ENCODE measurements at places on chromosomes 5 and 9.

DNA sequence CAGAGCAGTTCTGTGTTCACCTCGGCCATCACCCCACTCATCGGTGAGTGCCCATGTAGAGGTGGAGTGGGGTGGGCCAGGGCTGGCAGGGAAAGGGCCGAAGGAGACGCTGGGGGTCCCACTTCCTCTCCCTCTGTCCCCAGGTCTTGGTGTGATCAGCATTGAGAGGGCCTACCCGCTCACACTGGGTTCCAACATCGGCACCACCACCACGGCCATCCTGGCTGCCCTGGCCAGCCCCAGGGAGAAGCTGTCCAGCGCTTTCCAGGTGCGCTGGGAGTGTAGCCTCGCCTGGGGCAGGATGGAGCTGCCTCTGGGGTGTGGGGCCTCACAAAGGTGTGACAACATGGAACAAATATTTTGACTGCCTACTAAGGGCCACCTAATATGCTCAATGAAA, 3.7 kb downstream of the PFN3 start:
- DNase-seq: no peak

DNA sequence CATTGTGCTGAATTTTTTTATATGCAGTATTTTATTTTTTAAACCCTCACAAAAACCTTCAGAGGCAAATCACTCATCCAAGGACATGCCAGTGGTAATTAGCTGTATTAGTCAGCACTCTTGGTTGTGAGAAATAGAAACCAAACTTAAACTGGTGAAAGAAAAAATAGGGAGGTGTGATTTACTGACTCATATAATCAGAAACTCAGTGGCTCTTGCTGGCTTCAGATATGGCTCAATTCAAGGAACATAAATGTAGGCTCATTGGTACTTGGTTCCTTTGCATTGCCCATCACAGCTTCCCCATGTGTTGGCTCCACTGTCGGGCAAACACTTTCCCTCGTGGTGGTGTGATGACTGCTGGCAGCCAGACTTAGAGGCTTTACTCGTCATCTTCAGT, 497.2 kb downstream of the MAT2B start:
- no peak for DNase-seq

GRCh38 chr9:130024597-130024994, 18.4 kb downstream of the FNBP1 start:
- no peak for DNase-seq

GRCh38 chr5:98096155-98096554, 677.3 kb upstream of the RGMB start:
- DNase-seq: no peak

DNA sequence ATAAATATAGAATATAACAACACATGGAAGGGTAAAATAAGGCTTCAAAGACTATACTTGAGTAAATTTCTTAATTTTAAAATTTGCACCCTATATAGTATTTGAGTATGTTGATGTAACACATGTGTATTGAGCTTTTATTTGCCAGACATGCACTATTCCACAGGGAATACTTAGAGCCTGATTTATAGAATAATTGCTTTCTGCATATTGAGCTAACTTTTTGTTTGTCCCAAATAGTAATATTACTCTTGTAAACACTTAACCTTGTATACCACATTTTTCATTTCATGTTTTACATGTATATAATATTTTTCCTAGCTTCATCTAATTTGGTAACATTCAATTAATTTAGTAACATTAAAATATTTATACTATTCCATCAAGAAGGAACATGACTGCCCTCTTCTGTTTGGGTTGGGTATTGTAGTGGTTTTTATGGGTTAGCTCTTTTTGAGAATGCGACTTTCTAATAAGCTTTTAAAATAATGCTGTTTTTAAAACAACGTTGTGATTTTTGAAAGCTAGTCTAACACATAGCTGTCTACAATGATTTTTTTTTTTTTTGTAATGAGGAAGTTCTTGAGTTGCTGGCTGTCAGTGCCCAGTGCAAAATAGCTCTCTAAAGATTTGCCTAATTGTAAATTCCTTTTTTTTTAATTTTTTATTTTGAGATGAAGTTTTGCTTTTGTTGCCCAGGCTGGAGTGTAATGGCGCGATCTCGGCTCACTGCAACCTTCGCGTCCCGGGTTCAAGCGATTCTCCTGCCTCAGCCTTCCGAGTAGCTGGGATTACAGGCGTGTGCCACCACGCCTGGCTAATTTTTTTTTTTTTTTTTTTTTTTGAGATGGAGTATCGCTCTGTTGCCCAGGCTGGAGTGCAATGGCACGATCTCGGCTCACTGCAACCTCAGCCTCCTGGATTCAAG, 4.8 kb downstream of the SUB1 start:
- no peak for DNase-seq

DNA sequence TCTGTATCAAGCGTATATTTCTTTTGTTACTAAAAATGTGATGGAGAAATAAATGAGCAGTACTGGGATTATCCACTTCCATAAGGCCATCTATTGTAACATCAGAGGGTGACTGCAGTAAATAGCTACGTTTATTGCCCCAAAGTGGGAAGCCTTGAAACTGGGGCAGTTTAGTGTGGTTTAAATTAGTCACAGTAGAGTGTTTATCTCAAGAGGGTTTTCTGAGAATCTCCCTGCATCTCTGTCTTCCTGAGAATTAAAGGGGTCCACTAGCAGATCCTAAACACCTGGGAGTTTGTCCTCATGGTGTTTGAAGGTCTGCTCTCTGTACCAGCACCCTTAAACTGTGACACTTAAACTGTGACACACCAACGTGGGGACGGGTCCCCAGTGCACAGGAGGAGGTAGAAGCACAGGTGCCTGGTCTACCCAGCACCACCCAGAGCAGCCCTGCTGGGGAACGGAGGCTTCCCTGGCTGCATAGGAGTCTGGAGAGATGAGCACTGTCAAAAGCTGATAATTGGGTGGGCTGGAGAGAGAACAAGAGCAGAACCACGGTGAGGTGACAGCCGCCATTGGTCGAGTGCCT, 25.2 kb downstream of the PRRC2B start:
- no peak for DNase-seq

DNA sequence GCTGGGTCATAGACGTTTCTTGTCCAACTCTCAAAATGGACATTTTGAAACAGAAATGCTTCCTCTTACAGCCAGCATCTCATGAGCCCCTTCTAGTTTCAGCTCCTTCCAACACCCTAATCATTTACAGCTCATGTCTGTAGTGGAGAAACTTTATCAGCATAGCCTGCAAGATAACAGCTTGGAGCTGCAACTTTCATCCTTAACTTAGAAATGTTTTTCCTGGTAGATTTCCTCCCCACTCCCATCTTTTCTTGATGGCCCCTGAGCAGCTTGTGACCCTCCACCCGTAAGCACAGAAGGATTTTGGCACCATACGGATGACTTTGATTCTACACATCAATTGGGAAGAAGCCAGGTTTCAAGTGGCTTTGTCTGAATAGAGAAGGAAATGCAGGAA, 53.5 kb upstream of the TGFBR1 start:
- DNase-seq: no peak

- no peak for DNase-seq
Measured at GRCh38 chr9:121529237-121529987, 29.8 kb upstream of the GGTA1 start.

- no peak for DNase-seq
Measured at GRCh38 chr9:30967476-30967875, 1417.0 kb upstream of the ACO1 start.

GRCh38 chr9:26181836-26182235, 503.6 kb upstream of the TUSC1 start:
- DNase-seq: no peak

- DNase-seq: no peak
Measured at GRCh38 chr5:177448244-177448950, 1.8 kb downstream of the PRR7 start.

DNA sequence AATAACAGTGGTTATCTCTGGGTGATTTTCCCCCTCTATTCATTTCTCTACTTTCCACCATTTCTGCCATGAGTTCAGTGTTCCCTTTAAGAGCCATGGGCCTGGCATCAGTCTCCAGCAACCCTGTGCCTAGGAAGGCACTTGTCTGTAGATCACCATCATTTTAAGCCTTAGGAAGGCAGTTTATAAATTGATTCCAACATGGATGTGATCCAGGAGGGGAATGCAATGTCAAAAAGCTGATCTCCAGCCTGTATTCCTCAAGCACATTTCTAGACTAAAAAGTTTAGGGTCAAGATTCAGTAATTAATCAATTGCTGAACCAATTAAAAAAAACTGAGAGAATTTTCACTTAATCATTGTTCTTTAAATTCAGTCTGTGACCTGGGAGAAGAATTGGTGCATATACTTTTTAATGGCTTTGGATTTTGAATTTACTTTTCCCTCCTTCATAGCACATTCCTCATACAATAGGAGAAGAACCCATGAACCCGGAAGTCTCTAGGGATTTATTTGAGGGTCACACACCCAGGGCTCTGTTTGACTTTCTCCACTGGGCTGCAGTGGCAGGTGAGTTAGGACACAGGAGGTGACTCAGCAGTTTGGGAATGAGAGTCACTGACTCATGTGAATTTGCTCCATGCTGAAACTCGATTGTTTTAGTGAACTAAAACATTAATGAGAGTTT, 6.1 kb upstream of the ERMP1 start:
- no peak for DNase-seq

DNA sequence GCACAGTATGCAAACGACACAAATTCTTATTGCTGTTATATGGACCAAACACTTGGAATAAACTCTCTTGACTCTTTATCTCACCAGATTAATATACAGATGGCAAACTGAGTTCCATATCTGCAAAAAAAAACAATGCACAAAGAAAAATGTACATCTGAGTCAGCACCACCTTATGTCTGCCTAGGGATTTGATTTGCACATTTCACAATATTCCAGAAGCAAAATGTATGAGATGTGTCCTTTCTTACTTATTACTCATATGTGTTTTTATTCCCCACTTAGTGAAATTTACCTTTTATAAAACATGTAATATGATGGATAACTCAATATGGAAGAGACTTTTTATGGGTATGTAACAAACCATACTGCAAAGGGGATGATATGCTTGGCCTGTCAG, 236.9 kb downstream of the GLIS3 start:
- DNase-seq: no peak

- DNase-seq: no peak
Measured at GRCh38 chr5:169970911-169971765, 9.2 kb downstream of the INSYN2B start.

- no peak for DNase-seq
Measured at GRCh38 chr5:168424594-168425323, 61.5 kb upstream of the RARS1 start.

DNA sequence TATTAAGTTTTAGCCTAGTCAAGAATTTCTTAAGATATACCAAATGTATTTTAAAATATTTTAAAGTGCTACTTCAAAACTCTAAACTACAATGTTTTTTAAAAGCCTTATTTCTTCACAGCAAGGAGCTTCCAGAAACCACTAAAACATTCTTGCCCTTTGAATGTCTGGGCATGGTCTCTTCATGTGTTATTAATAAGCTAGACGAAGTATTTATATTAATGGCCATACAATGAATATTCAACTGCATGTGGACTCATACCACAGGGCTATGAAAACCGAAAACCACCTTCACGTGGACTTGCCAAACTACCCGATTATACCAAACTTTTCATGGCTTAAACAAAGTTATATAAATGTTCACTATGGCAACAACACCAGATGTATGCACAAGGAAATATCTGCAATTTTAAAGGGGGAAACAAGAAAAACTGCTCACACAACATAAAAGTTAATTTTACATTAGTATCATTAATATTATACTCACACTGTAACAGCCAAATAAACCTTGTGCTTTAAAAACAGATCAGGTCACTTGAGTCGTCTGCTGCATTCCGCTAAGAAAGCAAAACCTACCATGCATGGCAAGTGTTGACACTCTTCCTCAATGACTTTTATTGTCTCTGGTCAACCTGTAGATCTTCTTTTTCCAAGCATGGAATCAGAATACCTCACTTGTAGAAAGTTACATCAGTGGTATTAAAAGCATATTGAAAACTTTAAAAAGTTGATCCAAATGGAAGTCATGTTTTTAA, 246.3 kb downstream of the BNC2 start:
- no peak for DNase-seq

GRCh38 chr5:113231653-113232000, 203.2 kb downstream of the TSSK1B start:
- no peak for DNase-seq

DNA sequence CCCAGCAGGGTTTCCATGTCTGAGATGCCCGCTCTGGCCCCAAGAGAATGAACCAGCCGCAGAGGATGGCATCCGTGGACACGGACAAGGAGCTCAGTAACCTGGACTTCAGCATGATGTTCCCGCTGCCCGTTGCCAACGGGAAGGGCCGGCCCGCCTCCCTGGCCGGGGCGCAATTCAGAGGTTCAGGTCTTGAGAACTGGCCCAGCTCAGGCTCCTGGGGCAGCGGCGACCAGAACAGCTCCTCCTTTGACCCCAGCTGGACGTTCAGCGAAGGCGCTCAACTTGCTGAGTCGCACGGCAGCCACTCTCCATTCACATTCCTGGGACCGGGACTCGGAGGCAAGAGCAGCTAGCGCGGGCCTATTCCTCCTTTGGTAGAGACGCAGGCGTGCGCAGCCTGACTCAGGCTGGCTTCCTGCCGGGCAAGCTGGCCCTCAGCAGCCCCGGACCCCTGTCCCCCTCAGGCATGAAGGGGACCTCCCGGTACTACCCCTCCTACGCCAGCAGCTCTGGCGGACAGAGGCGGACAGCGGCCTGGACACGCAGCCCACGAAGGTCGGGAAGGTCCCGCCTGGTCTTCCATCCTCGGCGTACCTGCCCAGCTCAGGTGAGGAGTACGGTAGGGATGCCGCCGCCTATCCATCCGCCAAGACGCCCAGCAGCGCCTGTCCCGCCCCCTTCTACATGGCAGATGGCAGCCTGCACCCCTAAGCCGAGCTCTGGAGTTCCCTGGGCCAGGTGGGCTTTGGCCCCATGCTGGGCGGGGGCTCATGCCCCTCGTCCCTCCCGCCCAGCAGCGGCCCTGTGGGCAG, 74.4 kb downstream of the INSL6 start:
- no peak for DNase-seq

- DNase-seq: no peak
Measured at GRCh38 chr5:180129291-180130190, 58.0 kb upstream of the RNF130 start.

- no peak for DNase-seq
Measured at GRCh38 chr9:109497226-109498153, 617 bp downstream of the PTPN3 start.

GRCh38 chr9:91817493-91818224, 132.4 kb downstream of the ROR2 start:
- no peak for DNase-seq

Measured in GM10248 (cell line).